Activated gamma-delta T cell treated with anti-CD3 and anti-CD28 coated beads, Interleukin-2, amount 50 U/mL, for 16 hours (primary cell): ENCODE measurements at places on chromosomes 12 and 14.

DNA sequence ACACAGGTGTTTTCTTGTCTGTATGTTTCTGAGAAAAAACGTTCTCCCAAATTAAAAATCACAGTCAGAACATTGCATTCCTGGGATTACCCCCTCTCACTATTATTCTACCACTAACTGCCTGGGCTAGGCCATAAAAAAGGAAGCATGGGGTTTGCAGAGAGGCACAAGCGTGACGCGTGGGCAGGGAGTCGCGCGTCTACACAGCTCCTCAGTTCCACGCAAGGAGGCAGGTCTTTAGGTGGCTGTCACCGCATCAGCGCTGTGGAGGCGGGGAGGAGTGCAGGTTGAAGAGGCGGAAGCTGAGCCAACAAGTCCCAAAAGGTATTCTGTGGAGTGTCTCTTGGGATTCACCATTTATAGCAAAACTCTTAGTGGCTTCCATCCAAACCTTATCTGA, 109.9 kb downstream of the RIMBP2 start:
- DNase-seq: no peak

- no peak for DNase-seq
These were observed 20.3 kb upstream of the SYCP3 start for GRCh38 chr12:101759396-101760047.

DNA sequence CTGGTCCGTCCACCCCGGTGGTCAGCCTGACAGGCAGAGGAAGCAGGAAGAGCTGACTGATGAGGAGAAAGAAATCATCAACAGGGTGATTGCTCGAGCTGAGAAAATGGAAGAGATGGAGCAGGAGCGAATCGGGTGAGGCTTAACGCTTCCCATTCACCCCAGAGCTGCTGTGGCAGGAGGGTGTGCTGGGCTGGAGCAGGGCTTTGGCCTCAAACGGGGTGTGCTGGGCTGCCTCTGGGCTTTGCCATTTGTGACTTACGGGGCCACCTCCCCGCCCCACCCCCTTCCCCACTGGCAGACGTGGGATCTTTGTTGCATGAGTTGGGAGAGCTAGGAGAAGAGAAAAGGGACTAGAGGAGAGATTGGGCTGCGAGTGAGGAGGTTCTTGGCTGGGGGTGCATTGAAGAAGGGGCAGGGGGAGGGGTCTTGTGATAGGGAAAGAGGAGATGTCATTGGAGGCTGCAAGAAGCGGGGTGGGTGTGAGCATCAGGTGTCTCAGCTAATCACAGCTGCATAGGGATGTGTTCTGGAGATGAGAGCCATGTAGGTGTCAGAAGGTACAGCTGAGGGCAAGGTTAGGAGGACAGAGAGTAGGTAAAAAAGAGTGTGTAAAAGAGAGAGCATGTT, 56.3 kb downstream of the RPH3A start:
- no peak for DNase-seq

DNA sequence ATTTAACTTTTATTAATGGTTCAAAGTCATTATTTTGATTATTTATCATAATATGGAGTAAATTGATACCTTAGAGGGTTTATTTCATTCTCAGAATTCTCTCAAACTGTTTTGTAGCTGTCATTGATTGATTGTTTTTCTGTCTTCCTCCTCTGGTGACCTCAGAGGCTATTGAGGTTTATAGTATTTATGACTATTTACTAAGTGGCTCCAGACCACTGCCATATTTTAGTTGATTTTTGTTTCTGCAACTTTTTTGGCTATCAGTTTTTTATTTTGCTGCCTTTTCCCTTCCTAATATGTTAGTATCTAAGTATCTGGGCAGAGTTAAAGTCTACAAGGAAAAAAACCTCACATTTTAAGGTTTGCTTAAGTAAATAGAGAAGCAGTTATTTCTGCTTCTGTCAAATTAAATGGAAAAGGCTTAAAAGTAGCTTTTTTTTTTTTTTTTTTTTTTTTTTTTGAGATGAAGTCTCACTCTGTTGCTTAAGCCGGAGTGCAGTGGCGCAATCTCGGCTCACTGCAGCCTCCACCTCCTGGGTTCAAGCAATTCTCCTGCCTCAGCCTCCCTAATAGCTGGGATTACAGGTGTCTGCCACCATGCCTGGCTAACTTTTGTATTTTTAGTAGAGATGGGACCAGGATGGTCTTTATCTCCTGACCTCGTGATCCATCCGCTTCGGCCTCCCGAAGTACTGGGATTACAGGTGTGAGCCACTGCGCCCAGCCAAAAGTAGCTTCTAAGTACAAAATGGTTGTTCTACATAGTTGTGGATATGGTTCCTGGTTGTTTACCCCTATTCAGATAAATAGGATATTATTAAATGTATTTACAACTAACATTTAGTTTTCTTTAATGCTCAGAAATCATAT, 8.2 kb downstream of the MDM2 start:
- DNase-seq: no peak

DNA sequence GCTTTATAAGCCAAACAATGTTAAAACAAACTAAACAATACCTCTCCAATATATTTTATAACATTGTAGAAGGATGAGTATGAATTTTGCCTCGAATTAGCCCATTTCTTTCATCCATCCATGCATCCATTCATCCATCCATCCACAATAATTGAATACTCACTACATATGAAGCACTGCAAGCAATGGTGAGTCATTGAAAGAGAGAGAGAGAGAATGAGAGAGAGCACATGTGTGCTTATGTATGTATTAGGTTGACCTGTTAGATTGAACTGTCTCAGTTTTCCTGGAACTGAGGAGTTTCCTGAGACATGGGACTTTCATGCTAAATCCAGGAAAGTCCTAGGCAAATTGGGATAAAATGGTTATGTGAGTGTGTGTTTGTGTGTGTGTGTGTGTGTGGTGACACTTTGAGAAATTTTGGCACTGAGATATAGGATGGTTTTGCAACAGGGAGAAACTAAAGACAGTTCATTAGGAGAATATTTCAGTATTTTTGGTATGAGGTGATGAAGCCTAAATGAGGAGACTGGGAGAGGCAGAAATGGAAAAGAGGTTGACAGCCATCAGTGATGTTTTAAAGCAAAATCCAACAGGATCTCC, 98.4 kb downstream of the C12orf75 start:
- DNase-seq: no peak

DNA sequence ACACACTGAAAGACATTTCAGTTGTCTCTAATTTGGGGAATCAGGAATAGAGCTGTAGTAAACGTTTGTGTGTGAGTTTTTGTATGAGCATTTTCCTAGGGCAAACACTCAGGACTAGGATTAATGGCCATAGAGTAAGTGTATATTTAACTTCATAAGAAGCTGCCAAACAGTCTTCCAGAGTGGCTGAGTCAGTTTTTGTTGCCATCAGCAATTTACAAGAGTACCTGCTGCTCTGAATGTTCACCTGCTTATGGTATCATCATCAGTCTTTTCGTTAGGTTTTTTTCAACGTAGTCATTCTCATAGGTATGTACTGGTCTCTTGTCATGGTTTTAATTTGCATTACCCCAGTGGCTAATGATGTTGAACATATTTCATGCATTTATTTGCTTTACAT, 30.6 kb upstream of the TRHDE start:
- DNase-seq: no peak
